ENCODE measurements at places on chromosomes 16 and 17.
A peak's percentile ranks its signal among the peaks of the same experiment; 100 is the strongest.

DNA sequence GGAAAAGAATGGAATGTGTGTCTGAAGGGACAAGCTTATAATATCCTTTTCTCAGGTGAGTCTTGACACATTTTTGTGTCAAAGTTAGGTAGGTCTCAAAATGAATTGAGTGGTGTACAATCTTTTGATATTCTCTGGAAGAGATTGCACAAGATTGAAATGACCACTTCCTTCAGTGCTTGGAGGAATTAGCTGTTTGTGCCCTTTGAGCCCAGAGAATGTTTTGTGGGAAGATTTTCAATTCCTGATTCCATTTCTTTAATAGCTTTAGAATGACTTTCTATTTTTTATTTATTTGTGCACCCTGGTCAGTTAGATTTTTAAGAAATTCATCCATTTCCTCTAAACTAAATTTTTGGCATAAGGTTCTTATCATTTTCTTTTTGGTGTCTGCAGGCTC is 1.6 kb upstream of the CCL13 start:
- no peak for DNase-seq

GRCh38 chr16:3234543-3234856 is 458 bp downstream of the ZNF200 start:
- DNase-seq: no peak

- no peak for DNase-seq
Measured at GRCh38 chr17:29566473-29567303, at the start of gene ABHD15. TSS of gene ABHD15 (minus strand) at chr17:29567037. CDS start at chr17:29566966, 71 bp downstream.

- DNase-seq: no peak
Measured at GRCh38 chr16:22055881-22056280, 36.5 kb upstream of the VWA3A start.

DNA sequence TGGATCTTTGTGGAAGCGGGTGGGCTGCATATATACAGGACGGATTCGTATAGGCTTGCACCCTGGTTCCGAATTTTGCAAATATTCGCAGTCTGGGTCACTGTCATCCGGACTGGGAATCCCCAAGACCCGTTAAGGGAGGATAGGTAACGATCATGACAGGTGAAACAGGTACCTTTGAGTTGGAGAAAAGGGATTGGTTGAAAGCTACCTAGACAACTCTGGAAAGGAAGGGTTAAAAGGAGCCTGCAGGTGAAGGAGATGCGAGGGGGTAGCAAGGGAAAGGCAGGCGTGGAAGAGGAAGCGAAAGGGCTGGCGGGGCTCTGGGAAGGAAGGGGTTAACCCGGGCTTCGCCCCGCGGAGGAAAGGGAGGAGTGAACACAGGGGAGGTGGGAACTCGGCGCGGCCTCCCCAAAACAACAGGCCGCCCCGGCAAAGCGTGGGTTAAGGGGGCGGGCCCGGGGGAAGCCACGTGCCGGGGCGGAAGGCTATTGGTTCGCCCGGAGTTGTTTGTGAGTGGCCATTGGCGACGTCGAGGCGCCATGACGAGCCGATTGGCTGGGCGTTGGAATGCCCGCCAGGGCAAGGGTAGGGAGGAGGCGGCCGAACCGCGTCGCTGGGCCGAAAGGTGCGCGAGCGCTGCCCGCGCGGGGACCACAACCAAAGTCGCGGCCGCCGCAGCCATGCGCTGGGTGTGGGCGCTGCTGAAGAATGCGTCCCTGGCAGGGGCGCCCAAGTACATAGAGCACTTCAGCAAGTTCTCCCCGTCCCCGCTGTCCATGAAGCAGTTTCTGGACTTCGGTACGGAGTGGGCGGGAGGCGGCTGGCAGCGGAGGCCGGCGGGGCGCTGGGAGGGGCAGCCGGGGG is at the start of gene PDK2:
Gene PDK2 (plus strand): TSS at position 599 of the 867 bp plus-strand sequence. CDS start 85 bp downstream, at position 684.
- DNase-seq: peak; percentile 88

- no peak for DNase-seq
Measured at GRCh38 chr17:28961391-28961790, 10.1 kb upstream of the PHF12 start.

- DNase-seq: no peak
Measured at GRCh38 chr16:7158481-7158880, 174.2 kb upstream of the RBFOX1 start.

- no peak for DNase-seq
Measured at GRCh38 chr16:59296888-59297287, 562.8 kb upstream of the GOT2 start.

GRCh38 chr16:84007965-84008364 is 34.6 kb downstream of the SLC38A8 start:
- no peak for DNase-seq

DNA sequence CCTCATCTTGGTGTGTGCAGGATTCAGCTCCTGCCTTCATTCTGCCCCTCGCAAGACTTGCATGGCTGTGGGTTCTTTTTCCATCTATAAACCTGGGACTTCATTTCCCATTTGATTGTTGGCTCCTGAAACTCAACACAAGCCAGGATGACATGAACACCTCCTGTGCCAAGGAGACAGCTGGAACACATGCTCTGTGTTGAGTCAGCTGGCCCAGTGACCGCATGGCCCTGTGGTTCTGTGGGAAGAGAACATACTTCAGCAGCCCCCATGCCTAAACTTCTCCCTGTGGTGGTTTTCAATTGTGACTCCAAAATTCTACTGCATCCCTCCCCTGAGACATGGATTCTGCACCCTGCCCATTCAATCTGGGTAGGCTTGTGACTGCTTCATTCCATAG is 57.9 kb upstream of the FOXF1 start:
- no peak for DNase-seq

GRCh38 chr16:84768061-84768807 is 51.6 kb upstream of the CRISPLD2 start:
- DNase-seq: no peak

DNA sequence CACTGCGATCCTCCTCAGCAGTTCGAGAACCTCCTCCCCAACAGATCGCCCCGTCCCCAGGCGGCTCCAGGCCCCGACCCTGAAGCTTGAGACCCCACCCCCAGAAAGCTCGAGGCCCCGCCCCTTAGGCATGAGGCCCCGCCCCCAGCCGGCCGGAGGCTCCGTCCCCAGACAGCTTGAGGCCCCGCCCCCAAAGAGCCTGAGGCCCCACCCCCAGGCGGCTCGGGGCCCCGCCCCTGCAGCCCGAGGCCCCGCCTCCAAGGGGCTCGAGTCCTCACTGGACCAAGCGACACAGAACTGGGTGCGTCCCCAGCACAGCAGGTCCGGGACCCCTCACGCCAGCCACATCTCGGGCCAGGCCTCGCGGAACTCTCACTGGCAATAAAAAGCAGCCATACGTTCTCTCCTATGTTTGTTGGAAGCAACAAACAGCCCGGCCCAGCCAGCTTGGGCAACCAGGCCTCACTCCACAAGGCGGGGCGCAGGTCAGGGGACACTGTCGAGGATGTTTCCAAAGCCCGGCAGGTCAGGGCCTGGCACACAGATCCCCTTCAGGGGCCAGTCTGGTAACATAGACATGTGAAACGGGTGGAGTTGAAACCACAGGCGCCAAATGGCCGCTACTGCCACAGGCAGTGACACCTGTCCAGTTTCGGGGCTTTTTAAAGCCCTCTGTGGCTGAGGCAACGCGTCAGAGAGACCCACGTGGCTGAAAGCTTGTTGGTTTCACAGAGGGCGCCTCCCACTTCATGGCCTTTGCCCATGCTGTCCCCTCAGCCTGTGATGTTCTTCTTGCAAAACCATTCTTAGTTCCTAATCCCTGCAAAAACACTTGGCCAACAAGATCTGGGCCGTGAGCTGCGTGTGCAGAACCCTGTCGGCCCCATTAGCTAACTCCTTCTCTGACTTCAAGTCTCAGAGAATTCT is 224.2 kb downstream of the PARN start:
- DNase-seq: no peak

GRCh38 chr16:1031666-1032065 is 40.9 kb upstream of the SSTR5 start:
- no peak for DNase-seq

GRCh38 chr16:4486126-4486893 is 10.1 kb downstream of the HMOX2 start:
- DNase-seq: no peak

- DNase-seq: no peak
Measured at GRCh38 chr17:68457168-68457538, at the start of gene WIPI1. TSS of gene WIPI1 (minus strand) at chr17:68457496. CDS start at chr17:68457421, 75 bp downstream.

GRCh38 chr17:73396431-73397277 is 84.9 kb upstream of the CDC42EP4 start:
- peak; percentile 16 for DNase-seq

- DNase-seq: no peak
Measured at GRCh38 chr16:7211781-7212180, 120.9 kb upstream of the RBFOX1 start.

DNA sequence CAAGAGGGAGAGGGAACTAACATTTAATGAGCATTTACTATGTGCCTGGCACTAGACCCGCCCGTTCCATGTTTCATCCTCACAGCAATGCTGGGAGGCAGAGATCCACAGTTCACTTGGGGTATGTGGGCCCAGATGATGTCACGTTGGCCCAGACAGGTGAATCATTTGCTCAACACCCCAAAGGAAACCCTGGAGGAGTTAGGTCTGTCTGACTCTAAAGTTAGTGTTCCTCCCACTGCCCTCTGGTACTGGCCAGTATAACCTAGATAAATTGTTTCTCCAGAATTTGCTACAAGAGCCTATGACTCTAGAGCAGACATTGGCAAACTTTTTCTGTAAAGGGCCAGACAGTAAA is 164.6 kb downstream of the VPS53 start:
- no peak for DNase-seq

DNA sequence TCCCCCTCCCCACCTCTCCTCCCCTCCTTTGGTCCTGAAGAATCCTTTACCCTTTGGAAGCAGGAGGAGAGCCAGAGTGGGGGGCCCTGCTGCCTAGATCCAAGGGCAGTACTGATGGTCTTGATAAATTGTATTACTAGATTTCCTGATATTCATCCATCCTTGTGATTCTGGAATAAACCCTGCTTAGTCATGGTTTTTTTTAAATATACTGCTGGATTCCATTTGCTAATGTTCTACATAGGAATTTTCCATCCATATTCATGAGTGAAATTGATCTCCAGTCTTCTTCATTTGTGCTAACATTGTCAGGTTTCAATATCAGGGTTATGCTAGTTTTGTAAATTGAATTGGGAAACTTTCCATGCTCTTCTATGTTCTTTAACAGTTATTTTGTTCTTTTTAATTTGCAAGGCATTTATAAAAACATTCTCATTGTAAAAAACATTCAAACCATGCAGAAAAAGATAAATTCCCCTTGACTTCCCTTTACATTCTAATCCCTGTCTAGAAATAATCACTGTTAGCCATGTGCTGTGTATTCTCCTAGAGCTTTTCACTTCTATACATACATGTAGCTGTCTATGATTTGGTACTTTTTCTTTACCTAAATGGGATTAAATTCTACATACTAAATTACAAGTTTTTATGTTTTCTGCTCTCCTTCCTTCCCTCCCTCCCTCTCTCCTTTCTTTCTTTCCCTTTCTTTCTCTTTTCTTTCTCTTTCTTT is 56.7 kb downstream of the CCDC42 start:
- no peak for DNase-seq

DNA sequence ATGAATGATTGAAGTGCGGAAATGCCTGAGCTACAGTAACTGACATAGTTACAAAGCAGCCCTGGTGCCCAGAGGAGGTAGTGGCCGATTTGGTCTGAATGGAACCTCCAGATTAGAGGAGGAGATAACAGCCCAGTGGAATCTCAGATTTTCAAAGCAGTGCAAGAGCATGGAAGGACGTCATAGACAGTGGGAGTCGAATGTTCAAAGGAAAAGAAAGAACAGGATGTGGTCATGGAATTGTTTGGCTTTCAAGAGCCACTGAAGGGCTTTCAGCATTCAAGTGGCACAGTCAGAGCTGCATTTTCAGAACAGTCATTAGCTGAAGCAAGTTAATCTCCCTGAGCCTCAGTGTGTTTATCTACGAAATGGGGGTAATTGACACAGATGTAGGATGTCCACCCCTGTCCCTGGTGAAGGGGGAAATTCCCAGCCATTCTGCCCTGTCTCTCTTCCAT is 104.6 kb upstream of the CACNG3 start:
- no peak for DNase-seq

- DNase-seq: no peak
Measured at GRCh38 chr16:26765087-26765486, 301.6 kb upstream of the C16orf82 start.

DNA sequence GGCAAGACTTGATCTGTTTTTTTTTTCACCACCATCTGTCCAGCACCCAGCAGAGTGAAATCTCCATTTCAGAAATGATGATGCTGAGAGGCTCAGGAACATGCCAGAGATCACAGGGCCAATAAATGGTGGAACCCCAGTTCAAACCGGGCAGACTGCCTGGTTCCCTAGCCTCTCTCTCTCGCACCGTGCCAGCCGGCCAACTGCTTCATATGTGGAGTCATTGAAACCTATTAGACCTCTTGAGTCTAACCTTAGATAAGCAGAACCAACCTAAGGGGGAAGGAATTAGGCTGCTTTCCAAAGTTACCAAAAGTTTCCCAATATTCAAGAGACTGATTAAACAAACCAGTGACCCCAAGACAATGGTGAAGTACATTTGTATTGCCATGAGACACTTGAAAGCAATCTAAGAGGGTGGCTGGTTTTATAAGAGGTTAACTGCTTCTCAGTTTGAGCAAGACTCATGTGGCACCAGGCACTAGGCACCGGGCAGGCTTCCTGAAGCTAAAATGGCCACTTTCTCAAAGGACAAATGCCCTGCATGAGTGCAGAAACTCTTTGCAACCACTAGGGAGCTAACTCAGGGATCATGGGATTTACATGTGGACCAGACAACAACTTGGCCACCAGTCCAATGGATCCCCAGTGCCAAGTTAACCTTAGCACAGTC is 18.4 kb downstream of the TOX3 start:
- no peak for DNase-seq

DNA sequence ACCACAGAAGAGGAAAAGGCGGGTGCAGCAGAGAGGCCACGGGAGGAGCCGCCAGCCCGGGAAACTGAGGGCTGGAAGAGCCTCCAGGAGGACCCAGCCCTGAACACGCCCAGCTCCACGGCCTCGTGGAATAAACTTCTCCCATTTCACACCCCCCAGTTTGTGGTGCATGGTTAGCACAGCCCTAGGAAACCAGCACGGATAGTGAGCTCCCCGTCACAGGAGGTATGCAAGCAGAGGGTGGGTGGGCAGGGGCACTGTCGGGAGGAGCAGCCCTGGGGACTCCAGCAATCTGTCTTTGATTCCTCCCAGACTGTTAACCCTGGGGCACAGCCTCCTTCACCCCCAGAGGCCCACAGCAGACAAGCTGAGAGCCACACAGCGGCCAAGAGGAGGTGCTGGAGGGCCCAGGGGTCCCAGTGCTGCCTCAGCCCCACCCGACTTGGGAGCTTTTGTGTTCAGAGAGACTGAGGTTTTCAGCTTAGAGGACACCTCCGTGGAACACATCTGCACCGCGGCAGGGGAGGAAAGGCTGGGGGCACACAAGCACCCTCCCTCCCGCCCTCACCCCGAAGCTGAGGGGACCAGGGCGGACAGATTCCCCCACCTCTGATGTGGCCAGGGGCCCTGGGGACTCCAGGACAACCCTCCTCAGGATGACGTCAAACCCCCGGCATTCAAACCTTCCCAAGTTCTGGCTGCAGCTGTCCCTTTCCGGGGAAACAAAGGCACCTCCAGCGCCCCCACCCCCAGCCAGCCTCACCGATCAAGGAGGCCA is 1.7 kb upstream of the IL17C start:
- no peak for DNase-seq

DNA sequence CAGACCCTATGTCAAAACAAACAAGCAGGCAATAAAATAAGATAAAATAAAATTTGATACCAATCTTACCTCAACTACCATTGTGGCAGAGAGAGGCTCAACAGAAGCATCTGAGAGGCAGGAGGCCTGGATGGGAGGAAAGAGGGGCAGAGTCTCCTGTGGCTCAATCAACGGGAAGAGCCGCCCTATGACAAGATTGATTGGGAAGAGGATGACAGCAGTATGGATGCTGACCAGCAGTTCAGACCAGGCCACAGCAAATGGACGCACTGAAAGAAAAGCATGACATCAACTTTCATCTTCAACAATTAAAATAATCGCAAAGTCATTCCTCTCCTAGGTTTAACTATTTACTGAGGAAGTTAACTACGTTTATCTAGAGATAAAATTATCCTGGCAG is 47.4 kb downstream of the PKD1L3 start:
- no peak for DNase-seq
